Stimulated activated effector memory CD8-positive, alpha-beta T cell treated with anti-CD3 and anti-CD28 coated beads, Interleukin-12 subunit alpha, Interleukin-12 subunit beta, amount 100 ng/mL, for 72 hours (primary cell): ENCODE measurements at places on chromosomes 11 and 22.

- DNase-seq: no peak
These were observed 66.6 kb downstream of the CACNG2 start for GRCh38 chr22:36636916-36637315.

DNA sequence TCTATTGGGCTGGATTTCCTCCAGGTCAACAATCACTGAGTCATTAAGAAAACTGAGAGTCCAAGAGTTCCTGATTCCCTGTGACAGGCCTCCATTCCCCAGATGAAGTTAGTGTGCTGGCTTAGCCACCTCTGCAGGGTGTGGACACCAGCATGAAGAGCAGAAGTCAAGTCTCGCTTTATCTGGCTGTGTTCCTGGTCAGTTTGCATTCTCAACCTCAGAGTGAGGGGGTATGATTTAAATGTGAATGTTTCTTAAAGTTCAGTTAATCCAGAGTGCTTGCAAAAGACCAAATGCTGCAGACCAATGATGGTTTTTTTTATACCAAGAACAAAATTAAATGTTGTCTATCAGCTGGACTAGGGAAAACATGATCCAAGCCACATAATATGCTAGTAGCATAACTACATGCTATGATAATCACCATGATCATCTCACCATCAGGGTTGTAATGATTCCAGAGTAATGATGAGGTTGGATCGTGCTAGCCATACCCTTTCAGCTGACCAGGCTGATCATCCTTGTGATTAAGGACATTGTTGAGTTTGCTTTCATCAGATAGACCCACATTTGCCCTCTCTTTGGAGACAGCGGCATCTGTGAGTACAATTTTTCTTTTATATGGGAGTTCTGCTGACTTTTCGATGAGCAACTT, 145.8 kb upstream of the ARHGAP20 start:
- DNase-seq: no peak

GRCh38 chr11:4662876-4663275, 19.1 kb downstream of the OR51E1 start:
- DNase-seq: no peak

- no peak for DNase-seq
These were observed 204.2 kb upstream of the TBCEL start for GRCh38 chr11:120819437-120820365.

GRCh38 chr11:133137939-133138338, 394.4 kb downstream of the OPCML start:
- DNase-seq: no peak

- no peak for DNase-seq
These were observed 57.4 kb downstream of the CHRDL2 start for GRCh38 chr11:74673693-74674360.

DNA sequence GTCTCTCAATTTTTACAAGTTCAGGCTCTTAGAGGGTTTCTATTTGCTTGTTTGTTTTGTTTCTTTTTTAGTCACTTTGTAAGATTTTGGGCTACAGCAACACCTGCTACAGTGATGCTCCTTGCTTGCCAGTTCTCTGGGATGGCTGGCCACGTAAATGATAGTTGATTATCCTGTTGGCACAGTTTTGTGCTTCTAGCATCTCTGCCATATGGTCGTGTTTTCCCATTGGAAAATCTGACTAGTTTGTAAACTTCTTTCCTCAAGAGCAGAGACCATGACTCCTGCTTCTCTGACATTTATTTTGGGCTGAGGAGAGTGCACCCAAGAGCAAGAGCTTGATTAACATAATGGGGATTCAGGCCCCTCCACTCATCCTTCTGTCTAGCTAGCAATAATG, 1621.6 kb upstream of the RAG2 start:
- no peak for DNase-seq

- no peak for DNase-seq
These were observed 86.9 kb downstream of the CCDC34 start for GRCh38 chr11:27276141-27276540.

DNA sequence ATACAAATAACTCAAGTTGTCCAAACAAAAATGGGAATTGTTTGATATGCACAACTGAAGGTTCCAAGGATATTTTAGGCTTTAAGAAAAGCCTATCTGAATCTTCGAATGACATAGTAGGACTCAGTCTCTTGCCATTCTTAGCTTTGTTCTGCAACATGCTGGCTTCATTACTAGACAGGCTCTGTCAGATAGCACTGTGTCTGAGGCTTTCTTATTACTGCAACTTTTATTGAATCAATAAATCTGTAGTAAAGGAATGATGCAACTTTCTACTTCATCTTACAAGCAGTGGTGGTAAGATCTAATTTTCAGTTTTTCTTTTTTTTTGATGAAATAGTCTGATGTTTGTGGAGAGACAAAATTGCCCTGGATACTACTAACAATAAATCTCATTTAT, 319.3 kb upstream of the CCDC179 start:
- no peak for DNase-seq

DNA sequence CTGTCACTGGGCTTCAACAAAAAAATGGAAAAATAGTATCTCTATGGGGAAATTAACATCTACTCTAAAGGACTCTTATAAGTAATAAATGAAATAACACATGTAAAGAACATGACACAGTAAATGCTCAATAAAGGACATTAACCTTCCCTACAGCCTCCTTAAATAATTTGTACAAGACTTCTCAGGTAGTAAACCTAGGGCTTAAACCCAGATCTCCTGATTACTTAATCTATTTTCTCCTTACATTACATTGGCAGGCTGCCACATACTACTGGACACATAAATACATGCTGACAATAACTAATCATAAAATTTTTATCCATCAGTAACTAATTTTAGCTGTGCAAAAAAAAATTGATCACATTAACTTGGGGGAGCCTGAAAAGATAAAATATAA, 4.9 kb downstream of the AMBRA1 start:
- no peak for DNase-seq

DNA sequence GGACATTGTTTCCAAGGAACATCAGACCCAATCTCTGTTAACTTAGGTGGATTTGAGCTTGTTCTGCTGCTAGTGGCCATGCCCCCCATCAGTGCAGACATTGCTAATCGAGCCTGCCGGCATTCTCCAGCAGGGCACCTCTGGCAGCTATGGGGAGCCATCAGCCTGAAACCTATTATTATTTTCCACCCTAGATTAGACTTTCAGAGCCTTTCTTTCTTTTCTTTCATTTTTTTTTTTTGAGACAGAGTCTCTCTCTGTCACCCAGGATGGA, 4.9 kb downstream of the CACNA1I start:
- no peak for DNase-seq

DNA sequence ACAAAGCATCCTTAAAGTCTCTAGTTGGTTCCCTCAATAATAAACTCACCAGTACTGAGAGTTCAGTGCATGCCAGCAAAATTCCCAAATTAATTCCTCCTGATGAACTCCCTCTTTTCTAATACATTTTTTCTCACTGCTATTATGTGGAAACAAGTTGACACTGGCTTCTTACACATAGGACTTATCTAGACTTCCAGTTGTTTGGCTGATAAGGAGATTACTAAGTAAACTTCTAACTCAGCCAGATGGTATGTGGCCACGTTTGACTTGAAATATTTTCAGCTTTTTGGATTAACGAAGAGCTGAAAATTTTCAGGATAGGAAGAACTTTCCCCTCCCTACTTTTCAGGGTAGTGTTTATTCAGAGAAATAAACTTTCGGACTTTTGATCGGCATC, 1154.2 kb upstream of the TENM4 start:
- DNase-seq: no peak

DNA sequence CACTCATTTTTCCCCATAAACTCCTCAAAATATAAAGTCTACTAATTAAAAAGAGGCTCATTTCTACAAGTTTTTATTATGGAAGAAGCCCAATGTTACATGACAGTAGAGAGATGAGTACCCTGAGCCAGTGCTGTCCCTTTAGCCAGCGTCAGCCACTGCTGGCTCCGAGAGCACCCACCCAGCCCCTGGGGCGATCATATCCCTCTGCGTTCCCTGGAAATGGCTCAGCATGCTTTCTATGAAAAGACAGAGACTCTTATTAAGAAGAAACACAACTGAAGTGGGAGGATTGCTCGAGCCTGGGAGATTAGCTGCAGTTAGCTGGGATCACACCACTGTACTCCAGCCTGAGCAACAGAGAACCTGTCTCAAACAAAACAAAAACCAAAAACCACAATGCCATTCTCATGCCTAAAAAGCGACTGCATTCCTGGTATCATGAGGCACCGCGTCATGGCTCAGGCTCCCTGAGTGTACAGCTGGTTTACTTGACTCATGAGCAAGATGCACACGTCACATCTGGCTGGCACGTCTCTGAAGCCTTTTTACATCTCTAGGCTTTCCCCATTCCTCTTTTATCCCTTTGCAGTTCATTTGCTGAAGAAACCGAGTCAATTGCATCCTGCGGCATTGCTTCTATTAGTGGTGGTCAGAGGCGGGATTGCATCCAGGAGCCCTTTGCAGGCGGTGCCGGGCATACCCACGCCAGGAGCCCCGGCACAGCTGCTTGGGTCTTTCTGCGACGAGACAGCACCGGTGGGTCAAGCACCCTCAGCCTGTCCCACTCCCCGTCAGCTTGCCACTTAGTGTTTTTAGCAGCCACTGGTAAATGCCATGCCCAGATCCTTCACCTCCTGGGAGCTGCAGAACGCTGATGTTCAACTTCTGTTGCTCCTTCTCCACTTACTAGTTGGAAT, 119.9 kb downstream of the CTTN start:
- no peak for DNase-seq

DNA sequence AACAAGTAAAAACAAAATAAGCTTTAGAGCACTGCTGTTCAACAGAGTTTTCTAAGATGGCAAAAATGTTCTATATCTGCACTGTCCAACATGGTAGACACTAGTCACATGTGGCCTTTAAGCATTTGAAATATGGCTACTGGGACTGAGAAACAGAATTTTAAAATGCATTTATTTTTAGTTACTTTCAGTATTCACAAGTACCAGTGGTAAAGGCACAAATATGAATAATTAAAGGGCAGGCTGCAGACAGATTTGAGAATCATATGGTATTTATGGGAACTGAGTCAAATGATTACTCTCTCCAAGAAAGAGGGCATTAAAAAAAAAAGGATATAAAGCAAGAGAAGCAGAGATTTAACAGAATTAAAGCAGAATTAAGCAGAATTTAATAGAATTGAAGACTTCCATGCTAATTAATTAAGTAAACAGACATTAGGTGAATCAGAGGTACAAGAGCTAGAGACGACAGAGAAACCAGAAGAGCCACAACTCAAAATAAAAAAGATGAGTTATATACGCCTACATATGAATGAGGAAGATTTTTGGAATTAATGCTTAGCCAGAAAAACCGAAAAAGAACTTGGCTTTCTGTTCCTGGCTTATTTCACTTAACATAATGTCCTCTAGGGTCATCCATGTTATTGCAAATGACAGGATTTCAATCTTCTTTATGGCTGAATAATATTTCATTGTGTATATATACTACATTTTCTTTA, 160.4 kb downstream of the ATG16L2 start:
- DNase-seq: no peak

DNA sequence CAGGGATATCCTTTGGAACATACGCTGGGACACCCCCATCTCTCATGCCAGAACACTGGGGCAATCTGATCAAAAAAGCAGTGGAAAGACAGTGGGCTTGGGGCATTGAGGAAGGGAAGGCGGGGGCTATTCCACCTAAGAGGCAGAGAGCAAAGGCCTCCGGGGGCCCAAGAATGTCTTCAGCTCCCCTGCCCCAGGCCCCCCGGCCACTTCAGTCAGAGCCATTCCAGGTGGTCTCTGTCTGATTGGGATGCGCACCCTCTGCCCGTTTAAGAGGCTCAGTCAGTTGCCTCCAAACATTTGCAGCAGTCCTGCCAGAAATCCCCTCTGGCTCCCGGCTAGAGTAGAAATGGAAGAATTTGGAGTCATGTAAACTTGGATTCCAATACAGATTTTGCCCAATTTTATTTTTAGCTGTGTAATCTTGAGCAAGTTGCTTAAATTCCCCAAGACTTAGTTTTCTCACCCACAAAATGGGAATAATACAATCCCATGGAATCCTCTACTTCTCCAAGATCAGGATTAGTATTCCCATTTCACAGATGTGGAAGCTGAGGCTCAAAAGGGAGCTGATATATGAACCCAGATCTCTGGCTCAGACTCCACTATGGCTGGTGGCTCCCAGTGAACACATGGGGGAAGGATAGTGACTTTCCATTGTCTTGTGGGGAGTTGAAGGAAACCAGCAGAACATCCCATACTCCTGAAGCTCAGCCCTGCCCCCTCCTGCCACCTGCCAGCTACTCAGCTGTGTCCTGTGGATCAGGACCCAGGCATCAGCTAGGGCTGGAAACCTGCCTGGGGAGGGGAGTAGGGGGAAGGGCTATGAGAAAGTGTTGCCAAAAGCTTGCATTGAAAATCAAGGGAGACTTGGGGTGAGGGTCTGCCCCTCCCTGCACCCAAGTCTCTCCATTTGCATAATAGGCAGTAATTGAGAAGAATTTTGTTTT, 6.1 kb upstream of the WNT11 start:
- DNase-seq: no peak

GRCh38 chr11:120224361-120224760, 13.5 kb downstream of the OAF start:
- no peak for DNase-seq

DNA sequence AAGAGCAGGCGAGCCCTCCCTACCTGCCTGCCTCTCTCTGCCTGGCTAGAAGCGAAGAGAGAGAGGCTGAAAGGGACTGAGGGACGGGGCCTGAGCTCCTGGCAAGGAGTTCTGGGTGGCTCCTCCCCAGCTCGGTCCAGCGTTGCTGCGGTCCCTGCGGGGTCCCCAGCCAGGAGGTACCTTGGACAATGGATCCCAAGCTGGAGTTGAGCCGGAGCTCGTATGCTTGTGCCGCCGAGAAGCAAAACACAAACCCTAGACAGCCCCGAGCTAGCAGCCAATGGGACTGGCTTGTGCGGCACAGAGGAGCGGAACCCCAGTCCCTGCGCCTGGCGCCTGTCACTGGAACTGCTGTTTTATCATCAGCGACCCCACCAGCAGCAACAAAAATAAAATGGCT, 18.3 kb downstream of the SLC25A18 start:
- DNase-seq: no peak

- no peak for DNase-seq
These were observed 163.2 kb upstream of the BLID start for GRCh38 chr11:122279194-122279593.

DNA sequence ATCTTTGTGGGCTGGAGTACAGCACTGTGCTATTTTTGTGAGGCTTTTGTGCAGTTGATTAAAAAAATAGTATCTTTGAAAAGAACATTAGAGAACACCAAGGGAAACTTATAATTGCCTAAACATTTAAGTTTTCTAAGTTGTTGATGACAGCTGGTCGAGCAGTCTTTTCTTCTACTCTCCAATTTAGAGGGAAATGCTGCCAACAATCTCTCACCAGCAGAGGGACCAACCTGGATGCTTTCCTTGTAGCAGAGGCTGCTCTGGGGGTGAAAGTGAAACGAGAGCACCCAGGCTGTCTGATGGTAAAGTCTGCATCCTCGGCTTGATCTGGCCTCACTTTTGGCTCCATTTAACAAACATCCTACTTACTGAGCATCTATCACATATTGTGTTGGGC, 1286.5 kb upstream of the TENM4 start:
- no peak for DNase-seq

- no peak for DNase-seq
These were observed 12.2 kb downstream of the FAR1 start for GRCh38 chr11:13680501-13681264.

GRCh38 chr22:38505541-38506117, 482 bp downstream of the DDX17 start:
- no peak for DNase-seq
